ENCODE measurements at places on chromosomes 2 and 18.

DNA sequence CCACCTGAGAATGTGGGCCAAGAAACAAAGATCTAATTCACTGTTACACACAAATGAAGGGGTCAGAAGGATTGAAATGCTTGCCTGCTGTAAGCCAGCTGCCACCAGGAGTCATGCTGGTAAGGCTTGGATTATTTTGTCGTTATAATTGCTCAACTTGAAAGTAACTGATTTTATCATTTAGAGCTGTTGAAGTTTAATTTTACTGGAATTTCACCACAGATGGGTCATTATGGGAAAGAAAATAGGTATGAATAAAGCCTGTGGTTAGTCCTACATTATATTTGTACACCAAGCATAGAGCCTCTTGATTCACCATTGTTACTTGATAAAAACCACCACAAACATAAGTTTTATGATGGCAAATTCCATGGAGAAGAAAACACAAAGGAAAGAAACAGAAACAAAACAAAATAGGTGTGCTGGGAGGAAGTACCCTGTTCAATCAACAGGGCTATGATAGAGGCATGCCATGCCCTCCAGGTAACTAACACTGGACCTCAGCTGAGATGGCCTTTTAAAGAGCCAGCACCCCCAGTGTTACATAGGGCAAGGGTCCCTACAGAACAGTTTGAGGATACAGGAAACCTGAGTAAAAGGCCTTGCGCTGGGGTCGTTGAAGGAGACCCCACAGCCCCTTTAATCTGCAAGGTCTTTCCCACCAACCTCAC lies 3.0 kb downstream of the CLEC4F start:
- no peak for DNase-seq

DNA sequence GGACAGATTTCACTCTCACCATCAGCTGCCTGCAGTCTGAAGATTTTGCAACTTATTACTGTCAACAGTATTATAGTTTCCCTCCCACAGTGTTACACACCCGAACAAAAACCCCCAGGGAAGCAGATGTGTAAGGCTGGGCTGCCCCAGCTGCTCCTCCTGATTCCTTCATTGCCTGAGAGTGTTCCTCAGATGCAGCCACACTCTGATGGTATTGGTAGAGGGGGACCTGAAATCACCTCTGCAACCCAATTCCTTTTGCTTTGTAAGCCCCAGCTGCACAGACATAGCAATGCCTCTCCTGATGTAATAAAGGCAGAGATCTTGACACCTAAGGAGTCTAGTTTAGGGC lies 1529.8 kb downstream of the RPIA start:
- no peak for DNase-seq

GRCh38 chr18:12306752-12307700 lies 1.0 kb upstream of the TUBB6 start:
- DNase-seq, result peak; percentile 82

GRCh38 chr2:216057688-216058193 lies 23.9 kb downstream of the PECR start:
- no peak for DNase-seq

- no peak for DNase-seq
These were observed 10.0 kb upstream of the VPS54 start for GRCh38 chr2:64029116-64029665.

GRCh38 chr2:108835040-108835439 lies 48.5 kb downstream of the CCDC138 start:
- DNase-seq, result no peak

DNA sequence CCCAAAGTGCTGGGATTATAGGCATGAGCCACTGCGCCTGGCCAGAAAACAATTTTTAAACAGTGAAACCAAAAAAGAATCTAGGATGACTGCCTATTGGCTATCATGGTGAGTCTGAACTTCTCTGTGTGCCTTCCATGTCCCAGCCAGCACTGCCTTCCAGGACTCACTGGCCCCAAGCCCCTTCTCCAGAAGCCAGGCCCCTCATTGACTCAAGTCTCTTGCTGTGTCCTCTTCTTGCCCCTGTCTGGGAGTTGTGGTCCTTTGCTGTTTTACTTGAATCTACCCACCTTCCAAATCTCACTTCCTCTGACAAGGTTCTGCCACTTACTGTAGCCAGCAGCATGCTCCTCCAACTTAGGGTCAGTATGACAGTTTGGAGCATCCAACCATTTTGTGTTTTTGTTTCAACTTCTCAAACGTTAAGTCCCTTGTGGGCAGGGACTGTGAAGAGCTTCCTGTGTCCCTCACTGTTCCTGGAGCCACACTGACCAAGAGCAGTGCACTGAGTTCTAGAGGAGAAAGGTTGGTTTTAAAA lies 41.7 kb downstream of the ST3GAL5 start:
- DNase-seq, result no peak

All from right hindlimb (tissue), 1 donor.